ENCODE measurements at places on chromosomes 7 and 10.

DNA sequence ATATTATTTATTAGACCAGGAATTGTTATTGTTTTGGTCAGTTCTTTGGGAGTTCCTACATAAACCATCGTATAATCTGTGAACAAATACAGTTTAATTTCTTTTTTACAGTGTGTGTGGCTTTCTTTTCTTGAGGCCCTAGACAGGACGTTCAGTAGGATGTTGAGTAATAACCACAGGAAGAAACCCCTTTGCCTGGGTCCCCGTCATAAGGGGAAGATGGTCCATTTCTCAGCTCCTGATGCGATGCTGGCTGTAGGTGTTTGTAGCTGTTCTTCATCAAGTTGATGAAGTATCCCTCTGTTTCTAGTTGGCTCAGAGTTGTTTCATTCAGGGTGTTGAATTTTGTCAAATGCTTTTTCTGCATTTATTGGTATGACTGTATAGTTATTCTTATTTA, 219.7 kb upstream of the ADARB2 start:
- no peak for DNase-seq

DNA sequence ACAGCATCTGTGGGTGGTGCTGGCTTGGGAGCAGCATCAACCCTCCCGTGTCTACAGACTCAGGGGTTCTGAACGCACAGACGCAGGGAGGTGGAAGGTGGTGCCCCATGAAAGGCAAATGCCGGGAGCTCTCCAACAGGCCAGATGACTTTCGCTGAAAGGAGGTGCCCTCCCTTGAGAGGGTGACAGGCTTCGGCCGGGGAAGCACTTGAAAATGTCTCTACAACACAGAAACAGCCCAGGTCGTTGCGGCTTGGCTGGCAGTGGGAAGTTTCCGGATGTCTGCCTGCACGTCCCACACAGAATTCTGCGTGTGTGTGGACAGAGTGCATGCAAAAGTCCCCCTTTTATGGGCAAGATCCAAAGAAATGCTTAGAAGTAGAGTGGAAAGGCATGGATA, 239.6 kb downstream of the SKAP2 start:
- no peak for DNase-seq

DNA sequence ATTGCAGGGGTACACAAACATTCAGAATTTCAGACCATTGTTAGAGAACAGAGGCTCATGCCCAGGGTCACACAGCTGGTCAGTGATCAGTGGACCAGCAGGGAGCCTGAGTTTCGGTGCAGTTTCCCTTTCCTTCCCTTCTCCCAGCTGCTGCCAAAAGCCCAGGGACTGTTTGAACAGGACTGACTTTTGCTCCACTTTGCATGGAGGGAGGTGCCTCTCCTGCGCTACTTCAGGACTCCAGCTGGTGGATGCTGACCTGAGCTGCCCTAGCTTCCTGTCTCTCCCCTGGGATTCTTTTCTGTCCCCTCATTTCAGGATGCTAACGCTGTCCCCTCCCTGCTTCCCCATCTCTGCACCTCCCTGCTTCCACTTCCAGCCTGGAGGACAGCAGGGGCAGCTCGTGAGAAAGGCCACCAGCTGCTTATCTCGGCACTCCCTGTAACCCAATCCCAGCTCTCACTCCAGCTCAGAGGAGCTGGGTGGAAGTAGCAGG, 14.5 kb downstream of the SH2D4B start:
- DNase-seq = no peak

GRCh38 chr10:29346296-29347001, 57.6 kb downstream of the LYZL1 start:
- no peak for DNase-seq

DNA sequence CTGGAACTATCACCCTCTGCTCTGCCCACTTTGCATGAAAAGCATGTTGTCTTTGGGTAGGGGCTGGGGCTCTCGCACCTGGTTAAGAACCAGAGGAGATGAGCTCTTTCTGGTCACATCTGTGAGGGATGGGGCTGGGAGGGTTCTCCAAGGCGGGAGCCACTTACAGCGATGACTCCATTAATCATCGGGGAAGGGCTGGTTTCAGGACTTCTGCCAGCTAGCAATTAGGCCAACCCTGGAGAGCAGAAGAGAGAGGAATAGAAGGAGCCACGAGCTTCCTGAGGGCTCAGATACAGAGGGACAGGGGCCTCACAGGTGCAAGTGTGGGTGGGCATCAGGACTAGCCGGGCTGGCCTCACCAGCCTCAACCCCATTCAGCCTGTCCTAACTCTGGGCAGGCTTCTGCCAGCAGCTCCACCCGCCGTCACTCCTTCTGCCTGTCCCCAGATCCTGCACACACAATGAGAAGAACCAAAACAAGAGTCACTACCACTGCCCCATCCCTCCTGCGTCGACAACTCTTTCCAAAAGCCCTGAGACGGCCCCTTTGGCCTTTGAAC, 8.4 kb downstream of the AQP1 start:
- no peak for DNase-seq

DNA sequence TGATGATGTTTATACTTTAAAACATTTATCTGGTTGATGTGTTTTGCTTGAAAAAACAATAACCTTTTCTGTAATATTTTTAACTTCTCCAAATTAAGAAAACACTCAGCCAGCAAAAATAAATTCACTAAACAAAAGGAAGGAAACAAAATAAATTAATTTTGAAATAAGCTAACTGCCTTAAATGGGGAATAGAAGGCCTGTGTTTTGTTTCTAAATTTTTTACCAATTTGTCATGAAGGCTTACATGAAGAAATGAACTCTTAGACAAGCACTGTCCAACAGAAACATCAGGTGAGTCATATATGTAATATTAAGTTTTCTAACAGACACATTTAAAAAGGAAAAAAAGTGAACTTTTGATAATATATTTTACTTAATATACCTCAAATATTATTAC, 68.5 kb downstream of the LRRN3 start:
- DNase-seq = no peak

DNA sequence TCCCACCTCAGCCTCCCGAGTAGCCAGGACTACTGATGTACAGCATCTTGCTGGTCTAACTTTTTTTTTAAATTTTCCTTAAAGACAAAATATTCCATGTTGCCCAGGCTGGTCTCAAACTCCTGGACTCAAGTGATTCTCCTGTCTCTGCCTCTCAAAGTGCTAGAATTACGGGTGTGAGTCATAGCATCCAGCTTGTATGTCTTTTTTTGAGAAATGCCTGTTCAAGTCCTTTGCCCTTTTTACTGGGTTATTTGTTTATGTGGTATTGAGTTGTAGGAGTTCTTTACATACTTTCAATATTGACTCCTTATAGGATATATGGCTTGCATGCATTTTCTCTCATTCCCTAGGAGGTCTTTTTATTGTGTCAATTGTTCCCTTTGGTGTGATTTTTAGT, 486.4 kb downstream of the MAGI2 start:
- no peak for DNase-seq

DNA sequence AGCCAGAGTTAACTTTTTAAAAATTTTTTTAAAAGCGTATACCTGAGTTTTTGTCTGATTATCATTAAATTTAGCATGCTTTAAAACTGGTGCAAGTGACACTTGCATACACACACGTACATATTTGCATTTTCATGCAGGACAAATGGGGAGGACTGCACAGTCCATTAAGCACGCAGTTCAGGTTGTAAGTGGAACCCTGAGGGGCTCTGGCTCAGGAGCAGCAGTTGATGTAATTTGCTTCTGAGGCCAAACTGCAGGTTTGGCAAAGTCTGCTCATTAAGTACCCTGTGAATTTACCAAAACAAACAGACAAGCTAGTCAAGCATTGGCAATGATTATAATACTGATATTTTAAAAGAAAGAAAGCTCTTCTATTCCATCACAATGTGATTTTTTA, 215.8 kb upstream of the PFKP start:
- no peak for DNase-seq

GRCh38 chr7:25851332-25852210, 300.4 kb upstream of the NFE2L3 start:
- no peak for DNase-seq

DNA sequence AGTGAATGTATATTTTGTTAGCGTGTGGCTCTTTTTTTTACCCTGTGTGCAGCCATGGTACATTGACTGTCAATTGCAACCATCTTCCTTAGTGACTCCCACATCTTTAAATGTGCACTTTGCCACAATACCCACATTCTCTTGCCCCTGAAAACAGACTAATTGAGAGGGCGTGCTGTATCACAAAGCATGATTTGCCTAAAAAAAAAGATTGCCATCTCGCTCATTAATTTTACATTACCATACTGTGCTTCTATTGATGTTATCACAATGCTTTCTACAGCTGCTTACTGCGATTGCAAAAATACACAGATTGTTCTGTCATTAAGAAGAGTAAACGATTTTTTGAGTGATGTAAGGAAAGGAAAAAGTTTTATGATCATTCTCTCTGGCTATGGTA, 613.1 kb upstream of the NRP1 start:
- no peak for DNase-seq

GRCh38 chr10:74175510-74176379, 24.7 kb downstream of the ADK start:
- DNase-seq = no peak

DNA sequence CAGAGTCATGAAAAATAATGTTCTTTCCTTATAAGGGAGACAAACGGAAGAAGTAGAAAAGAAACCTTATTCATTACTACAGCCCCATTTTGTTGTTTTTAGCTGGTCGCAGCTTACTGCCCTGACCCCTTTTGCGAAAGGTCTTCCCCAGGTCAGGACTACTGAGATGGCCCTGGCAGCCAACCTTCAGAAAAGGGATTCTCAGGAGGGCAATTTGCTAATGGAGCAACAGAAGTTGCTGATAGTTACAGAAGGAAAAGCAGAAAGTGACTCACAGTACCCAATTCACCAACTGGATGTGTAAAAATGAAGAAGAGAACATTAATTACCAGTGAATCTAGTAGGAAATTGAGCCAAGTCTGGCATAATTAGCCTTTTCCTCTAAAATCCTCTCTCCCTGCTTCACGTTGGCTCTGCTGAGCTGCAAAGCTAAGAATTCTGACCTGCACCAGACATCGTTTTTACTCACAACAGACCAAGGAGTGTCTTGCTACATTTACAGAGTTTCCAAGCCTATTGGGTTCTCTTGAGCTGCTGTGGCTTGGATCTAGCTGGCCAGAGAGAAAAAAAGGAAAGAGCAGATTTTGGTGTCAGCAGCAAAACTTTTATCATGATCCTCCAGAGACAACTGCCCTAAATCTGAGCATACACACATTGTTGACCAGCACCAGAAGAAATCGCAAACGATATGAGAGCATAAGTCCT, 499.9 kb upstream of the FZD8 start:
- DNase-seq = no peak

Data from activated CD8-positive, alpha-beta memory T cell treated with anti-CD3 and anti-CD28 coated beads for 4 hours (primary cell).